ENCODE measurements at places on chromosomes 2 and 18. TPM values are rescaled to one million over a fixed set of nuclear protein-coding genes. Genes with fewer than 3 reads are reported as not detected.

DNA sequence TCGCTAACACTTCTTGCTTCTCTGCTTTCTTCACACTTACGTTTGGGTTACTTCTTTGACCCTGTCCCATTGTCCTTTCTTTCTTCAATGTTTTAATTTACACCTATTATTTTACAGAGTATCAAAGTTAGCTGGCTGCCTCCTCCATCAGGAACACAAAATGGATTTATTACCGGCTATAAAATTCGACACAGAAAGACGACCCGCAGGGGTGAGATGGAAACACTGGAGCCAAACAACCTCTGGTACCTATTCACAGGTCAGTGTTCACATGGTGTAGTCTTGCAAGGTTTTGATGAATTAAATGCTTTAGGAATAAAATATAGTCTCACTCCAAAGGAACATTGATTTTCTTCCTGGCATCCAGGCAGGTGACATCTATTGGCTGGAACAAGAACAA is 919.0 kb downstream of the MBD2 start:
- DNase-seq: no peak
- H3K36me3 ChIP-seq: no peaks in the 10 kb centered on the region
- no peak overlapping the region for H3K4me3 ChIP-seq
- H3K27ac ChIP-seq: no peak overlapping the region
- no peaks in the 10 kb centered on the region for H3K27me3 ChIP-seq

- H3K27me3 ChIP-seq: no peaks in the 10 kb centered on the region
- no peak for DNase-seq
- H3K4me3 ChIP-seq: no peak overlapping the region
Observed at GRCh38 chr2:239724851-239725550, 300.1 kb downstream of the NDUFA10 start.

GRCh38 chr2:236237468-236238190 is 26.6 kb downstream of the ASB18 start:
- DNase-seq: no peak
- H3K4me3 ChIP-seq: no peak overlapping the region
- H3K27ac ChIP-seq: peak overlapping the region; percentile 67
- no peaks in the 10 kb centered on the region for H3K36me3 ChIP-seq
- H3K27me3 ChIP-seq: peaks cover 59% of the 10 kb centered on the region
- peaks cover 5% of the 10 kb centered on the region for H3K4me1 ChIP-seq

GRCh38 chr2:212098966-212099365 is 439.6 kb downstream of the ERBB4 start:
- H3K4me3 ChIP-seq: no peak overlapping the region
- no peaks in the 10 kb centered on the region for H3K27me3 ChIP-seq
- no peaks in the 10 kb centered on the region for H3K4me1 ChIP-seq
- H3K27ac ChIP-seq: no peak overlapping the region
- no peak for DNase-seq
- no peaks in the 10 kb centered on the region for H3K36me3 ChIP-seq

- H3K4me3 ChIP-seq: no peak overlapping the region
- H3K4me1 ChIP-seq: peaks cover 6% of the 10 kb centered on the region
- no peak overlapping the region for H3K27ac ChIP-seq
- H3K36me3 ChIP-seq: peaks cover 5% of the 10 kb centered on the region
- H3K27me3 ChIP-seq: no peaks in the 10 kb centered on the region
- DNase-seq: peak; percentile 3
Observed at GRCh38 chr2:229910832-229911412, 10.9 kb downstream of the TRIP12 start.

GRCh38 chr2:49199266-49199665 is 45.0 kb upstream of the FSHR start:
- H3K4me3 ChIP-seq: no peak overlapping the region
- no peaks in the 10 kb centered on the region for H3K4me1 ChIP-seq
- no peaks in the 10 kb centered on the region for H3K27me3 ChIP-seq
- no peaks in the 10 kb centered on the region for H3K36me3 ChIP-seq
- no peak for DNase-seq

DNA sequence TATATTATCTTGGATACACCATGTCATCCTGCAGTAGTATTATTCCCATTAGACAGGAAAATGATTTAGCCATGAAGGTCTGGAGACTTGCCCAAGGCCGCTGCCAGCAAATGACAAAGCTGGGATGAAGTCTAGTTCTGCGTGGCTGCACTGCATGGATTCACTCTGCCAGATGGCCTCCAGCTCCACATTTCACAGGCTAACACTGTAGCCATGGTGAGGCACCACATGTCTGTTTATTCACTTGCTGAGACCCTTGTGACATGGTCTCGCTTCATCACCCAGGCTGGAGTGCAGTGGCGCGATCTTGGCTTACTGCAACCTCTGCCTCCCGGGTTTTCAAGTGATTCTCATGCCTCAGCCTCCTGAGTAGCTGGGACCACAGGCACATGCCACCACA is 31.5 kb upstream of the SCG2 start:
- no peaks in the 10 kb centered on the region for H3K36me3 ChIP-seq
- no peak overlapping the region for H3K4me3 ChIP-seq
- no peak overlapping the region for H3K27ac ChIP-seq
- no peaks in the 10 kb centered on the region for H3K4me1 ChIP-seq
- no peaks in the 10 kb centered on the region for H3K27me3 ChIP-seq

DNA sequence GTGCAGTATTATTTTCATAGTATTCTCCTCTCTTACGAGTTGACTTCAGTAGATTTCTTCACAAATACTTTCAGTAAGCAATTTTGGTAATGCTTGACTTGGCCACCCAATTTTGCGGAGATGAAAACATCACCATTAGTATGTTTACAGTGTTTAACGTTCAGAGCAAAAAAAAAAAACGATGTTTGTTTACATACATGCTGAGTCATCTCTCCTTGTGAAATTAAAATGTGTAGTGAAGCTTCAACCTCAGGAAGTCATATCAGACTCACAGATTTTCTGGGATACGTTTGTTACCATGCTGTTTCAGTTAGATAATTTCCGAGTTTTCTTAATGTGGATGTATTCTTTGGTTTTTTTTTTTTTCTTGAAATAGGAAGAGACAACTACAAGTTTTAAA is 100.1 kb downstream of the CTNNA2 start:
- DNase-seq: no peak
- H3K4me3 ChIP-seq: no peak overlapping the region
- no peaks in the 10 kb centered on the region for H3K4me1 ChIP-seq
- H3K27me3 ChIP-seq: no peaks in the 10 kb centered on the region

DNA sequence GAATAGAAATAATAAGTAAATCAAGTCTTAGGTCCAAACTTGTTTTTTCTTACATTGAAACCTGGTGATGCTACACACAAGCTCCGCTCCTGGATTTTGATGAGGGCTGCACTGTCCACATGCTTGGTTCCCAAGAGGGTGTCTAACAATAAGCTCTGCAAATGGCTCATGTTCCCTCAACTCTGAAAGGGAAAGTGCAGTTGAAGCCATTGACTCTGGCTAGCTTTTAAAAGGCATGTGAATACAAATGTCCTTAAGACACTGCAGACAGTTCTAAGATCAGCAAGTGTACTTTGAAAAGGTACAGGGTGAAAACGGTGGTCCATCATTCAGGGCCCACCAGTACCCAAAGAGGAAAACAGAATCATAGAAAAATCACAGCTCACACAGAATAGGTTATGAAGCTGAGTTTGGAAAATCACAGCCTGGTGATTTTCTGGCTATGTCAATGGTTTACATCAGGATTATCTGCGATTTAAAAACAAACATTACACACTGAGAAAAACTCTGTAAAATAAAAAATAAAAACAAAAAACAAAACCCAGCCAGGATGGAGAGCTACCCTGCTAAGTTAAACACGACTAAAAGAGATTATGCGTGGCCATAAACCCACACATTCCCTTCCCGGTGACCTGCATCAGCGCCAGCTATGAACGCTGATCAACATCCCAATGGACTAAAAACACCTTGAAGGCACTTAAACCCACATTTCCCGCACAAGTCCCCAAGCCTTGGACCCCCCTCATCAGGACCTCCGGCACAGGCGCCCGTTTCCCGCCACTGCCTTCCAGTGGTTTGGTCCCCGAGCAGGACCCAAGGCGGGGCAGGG is 554 bp downstream of the PFN4 start:
- peaks cover 6% of the 10 kb centered on the region for H3K36me3 ChIP-seq
- peak; percentile 13 for DNase-seq
- peaks cover 28% of the 10 kb centered on the region for H3K4me1 ChIP-seq
- peak overlapping the region; percentile 81 for H3K4me3 ChIP-seq
- H3K27me3 ChIP-seq: no peaks in the 10 kb centered on the region

GRCh38 chr18:60506190-60506589 is 133.6 kb upstream of the MC4R start:
- DNase-seq: no peak
- H3K4me1 ChIP-seq: no peaks in the 10 kb centered on the region
- H3K27ac ChIP-seq: no peak overlapping the region
- no peaks in the 10 kb centered on the region for H3K36me3 ChIP-seq

DNA sequence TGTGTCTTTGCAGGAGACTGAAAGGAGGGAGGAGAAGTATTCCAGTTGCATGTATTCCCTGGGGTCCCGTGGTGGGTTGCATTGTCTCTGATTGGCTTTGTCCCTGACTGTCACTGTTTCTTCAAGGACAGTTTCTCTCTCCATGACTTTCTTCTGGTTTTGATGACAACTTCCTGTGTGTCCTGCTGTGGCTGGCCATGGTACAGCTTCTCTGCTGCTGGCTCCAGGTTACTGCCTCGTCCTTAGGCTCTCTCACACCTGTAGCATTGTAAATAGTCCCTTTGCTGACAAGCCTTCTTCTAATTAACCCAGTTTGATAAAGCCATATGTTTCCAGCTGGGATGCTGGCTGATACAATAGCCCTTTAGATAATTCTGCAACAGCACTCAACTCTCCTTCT is 129.0 kb downstream of the LPIN1 start:
- no peaks in the 10 kb centered on the region for H3K36me3 ChIP-seq
- no peak overlapping the region for H3K27ac ChIP-seq
- peak; percentile 12 for DNase-seq
- no peak overlapping the region for H3K4me3 ChIP-seq
- peaks cover 21% of the 10 kb centered on the region for H3K4me1 ChIP-seq

Gene ZNF804A
- total RNA-seq: 0.17 TPM

Gene CNTNAP5
- 0.06 TPM for total RNA-seq

Gene IL36G
- 0.26 TPM for total RNA-seq

Gene TANC1
- 99.5 TPM for total RNA-seq

Gene C2orf92
- total RNA-seq: 12.1 TPM

Gene KCNK3
- total RNA-seq: 29.9 TPM

Gene NYAP2
- total RNA-seq: 1.5 TPM

Gene PCARE
- total RNA-seq: not detected

Measured in lung (tissue), 17 donors.